ENCODE measurements at places on chromosomes 16 and 17.

GRCh38 chr16:35794896-35795295, 2335.5 kb downstream of the TP53TG3F start:
- DNase-seq, result no peak

DNA sequence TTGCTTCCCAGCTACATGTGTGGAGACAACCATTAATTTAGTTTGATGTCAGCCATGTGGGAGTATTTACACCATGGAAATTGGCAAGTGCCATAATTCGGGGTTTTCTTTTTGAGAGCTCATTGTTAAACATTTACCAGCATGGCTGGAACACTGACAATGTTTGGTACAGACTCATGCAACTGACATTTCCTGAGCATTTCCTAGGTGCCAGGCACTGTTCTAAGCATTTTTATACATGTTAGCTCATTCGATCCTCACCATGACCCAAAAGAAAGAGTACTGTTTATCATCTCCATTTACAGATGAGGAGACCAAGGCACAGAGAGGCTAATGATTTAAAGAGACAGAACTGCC, 86.9 kb downstream of the FOXL1 start:
- no peak for DNase-seq

GRCh38 chr17:29682987-29683386, 60.3 kb upstream of the CORO6 start:
- DNase-seq, result no peak

DNA sequence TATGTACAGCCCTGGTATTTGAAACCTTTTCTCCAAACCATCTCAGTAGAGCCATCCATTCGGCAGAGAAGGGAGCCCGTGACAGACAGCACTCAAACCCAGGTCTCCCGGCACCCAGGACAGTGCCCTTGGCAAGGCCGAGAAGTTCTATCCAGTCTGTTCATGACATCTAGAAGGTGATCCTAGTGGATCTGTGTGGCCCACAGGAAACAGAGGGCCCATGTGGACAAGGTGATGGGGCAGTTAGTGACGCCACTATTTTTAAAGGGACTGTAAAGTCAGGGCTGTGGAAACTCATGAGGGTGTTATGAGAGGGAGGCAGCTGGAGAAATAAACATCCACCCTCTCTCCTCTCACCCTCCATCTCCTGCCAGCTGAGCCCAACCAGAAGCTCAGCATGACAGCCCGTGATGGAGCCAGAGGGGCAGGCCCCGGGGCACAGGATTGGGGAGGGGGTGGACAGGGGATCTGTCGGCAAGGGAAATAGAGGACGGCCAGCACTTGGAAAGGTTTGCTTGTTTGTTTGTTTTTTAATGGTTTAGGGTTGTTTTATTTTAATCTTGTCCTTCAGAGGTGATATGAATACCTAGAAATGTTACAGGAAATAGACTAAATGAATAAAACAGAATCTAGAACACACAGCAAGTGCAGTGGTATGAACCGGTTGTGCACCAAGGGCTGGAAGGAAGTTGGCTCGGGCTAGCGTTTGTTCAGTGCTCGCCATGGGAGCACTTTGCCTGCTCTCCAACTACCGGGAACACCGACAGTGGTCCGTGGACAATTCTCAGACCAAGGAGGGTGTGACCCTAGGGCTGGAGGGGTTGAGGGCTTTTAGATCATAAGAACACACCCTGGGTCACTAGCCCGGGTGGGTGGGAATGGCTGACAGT, 17.1 kb downstream of the MYLK3 start:
- no peak for DNase-seq

- DNase-seq, result no peak
Measured at GRCh38 chr16:16045296-16045695, 95.9 kb downstream of the ABCC1 start.

DNA sequence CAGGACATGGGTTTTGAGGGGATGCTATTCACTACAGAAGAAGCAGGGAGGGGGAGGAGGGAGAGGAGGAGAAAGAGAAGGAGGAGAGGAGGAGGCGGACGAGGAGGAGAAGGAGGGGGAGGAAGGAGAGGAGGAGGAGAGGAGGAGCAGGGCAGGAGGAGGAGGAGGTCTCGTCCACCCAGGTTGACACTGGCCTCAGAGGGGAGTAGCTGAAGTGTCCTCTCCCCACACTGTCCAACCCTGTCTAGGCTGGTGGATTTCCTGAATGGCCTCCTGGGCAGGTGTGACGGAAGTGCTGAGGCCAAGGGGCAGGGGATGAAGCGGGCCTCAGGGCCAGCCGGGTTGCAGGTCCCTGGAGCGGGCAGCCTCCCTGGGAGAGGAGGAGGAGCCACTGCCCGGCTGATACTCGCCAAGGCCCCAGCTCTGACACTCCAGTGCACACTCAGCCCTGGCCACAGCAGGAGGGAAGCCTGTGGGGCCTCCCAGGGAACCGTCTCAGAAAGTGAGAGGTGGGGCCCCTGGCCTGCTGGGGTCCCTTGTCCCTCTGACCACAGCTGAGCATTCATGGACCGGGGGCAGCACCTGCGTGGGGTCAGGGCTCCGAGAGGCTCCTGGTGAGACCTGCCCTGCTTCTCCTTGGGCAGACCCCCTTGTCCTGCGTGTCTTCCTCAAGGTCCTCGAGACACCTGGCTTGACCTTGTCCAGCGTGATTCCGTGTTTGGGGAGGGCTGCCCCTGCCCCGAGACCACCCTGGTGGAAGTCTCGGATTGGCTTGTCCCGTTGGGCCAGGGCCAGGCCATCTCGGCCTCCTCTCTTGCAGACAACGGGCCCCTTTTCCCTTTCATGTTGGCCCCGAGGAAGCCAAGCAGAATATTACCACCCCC, 200.6 kb upstream of the CIBAR2 start:
- no peak for DNase-seq

DNA sequence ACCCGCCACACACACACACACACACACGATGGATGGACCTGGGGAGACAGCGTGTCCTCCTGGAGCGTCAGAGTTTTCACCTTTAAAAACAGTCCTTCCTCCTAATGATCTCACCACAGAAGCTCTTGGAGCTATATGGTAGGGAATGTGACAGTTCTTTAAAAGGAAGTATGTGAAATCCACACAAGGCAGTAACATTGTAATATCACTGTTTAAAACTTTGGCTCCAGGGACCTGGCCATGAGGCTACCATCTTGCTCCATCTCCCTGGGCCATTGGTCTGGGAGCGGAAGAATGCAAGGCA, 302.4 kb downstream of the SOX9 start:
- DNase-seq, result no peak

DNA sequence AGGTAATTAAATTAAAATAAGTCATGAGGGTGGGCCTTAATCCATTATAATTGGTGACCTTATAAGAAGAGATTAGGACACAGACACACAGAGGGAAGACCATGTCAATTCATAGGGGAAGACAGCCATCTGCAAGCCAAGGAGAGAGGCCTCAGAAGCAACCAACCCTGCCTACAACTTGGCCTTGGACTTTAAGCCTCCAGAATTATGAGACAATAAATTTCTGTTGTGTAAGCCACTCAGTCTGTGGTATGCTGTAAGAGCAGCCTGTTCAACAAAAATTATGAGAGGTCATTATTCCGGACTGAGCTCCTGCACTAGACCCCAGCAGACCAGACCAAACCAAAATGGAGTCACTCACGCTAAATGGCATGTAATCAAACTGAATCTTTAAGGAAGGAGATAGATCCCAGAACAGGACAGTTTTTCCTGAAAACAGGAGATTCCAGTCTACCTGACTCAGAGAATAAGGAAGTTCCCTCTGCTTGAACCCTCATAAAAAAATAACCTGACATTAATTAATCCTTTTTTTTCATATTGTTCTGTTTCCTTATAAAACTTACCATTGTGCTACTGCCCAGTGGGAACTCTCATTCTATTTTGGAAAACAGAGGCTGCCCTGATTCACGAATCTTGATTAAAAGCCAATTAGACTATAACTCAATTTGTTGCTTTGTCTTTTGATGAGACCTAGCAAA, 74.3 kb downstream of the DNAH3 start:
- no peak for DNase-seq

DNA sequence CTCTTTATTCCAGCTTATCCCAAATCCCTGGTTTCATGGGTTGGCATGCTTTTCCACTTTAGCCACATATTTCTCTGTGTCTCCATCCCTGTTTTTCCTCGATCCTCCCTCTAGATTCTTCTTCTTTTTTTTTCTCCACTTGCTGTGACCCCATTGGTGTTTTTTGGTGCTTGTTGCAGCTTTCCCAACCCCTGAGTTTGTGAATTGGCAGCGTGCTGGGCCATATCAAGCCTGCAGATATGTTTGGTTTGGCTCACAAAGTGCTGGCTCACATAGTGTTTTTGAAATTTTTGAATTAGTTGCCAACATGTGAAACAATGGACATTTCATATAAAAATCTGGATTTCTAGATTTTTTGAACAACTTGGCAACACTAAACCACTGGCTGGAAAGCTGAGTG, 8.8 kb downstream of the GPR139 start:
- no peak for DNase-seq

- DNase-seq, result no peak
Measured at GRCh38 chr17:44095647-44096496, 25.3 kb downstream of the G6PC3 start.

- DNase-seq, result no peak
Measured at GRCh38 chr17:46977348-46977747, 1.7 kb downstream of the RPRML start.

DNA sequence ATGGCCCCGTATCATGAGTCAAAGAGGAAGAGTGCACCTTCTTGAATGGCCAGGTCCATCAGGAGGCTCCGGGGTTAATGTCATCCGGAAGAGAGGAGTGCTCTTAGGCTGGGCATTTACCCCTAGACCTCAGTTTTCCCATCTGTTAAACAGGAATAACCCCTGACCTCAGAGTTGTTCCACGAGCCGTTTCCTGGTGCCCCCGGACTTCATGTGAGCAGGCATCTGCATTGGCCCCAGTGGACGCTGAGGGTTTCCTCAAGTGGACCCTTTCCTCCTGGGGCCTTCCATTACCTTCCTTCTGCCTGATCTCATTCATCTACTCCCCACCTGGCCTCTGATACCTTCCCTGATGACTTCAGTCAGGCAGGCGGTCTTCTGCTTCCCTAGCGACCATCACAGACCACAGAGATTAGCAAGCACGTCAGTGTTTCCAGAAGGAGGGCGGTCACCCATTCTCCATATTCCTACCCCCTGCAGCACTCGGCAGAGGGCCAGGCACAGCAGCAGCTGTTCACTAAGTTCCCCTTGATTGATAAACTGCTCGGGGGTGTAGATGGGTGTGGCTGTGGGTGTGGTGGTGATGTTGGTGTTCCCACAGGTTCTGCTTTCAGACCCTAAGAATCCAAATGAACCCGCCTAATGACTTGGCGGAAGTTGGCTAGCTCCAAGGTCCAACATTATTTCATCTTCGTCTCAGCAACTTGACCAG, 346.6 kb upstream of the TNRC6C start:
- DNase-seq, result no peak

DNA sequence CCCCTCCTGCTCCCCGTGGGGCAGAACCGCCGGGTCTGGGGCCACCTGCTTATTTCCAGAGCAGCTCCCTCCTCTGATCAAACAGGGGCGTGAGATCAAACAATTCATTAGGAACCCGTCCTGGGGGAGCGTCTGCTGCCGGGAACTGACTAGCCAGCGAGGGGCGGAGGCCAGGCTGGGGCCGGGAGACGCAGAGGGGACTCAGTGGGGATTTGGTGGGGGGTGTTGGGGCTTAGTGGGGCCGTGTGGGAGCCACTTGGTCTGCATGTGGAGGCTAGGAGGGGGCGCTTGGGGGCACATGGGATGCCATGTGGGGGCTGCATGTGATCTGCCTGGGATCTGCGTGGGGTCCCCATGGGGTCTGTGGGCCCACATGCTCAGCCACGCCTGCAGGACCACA, 20.5 kb upstream of the CACNA1H start:
- no peak for DNase-seq

DNA sequence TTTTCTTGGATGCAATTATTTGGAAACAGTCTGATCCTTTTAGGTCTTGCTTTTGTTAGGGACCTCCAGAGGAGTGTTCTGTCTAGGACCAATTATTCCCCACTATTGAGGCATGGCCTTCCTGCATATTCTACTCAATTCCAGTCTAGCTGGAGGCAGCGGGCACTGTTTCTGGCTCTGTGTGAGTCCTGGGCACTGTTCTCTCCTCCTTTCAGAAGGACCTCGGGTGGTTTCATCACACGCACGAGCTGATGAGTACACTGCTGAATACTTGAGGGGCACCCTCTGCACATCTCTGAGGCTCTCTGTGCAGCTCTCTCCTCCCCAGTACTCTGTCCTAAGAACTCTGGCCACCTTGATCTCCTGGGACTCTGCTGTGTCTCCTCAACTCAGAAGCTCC, 30.7 kb downstream of the DYNLL2 start:
- DNase-seq, result no peak

DNA sequence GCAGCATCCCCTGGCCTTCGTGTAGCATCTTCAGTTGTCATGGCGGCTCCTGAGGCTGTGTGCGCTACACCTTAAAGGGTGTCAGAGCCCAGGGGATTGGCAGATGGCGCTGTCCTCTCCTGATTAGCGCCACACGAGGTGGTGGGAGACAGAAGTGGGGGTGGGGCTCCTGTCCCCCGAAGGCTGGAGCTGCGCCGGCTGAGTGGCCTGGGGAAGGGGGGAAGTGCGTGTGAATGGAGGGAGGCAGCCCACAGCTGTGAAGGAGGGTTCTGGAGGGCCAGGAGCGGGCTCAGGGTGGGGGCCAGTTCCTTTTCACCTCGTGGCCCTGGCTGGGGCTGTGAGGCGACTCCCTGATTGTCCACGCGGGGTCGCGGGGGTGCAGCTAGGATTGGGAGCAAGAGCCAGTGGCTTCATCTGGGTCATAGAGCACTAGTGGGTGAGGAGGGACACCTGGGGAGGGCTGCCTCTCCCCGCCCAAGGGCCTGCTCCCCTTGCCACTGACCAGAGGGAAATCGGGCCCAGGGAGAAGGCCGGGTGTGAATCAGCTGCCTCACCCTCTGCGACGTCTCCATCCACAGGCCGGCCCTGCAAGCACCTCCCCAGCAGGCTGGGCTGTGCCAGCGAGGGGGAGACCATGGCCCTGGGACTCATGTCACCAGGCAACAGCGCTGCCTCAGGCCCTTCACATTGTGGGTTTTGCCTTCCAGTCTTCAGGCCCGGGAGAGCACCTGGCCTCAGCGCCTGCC, 14.1 kb downstream of the BAHCC1 start:
- DNase-seq, result no peak

DNA sequence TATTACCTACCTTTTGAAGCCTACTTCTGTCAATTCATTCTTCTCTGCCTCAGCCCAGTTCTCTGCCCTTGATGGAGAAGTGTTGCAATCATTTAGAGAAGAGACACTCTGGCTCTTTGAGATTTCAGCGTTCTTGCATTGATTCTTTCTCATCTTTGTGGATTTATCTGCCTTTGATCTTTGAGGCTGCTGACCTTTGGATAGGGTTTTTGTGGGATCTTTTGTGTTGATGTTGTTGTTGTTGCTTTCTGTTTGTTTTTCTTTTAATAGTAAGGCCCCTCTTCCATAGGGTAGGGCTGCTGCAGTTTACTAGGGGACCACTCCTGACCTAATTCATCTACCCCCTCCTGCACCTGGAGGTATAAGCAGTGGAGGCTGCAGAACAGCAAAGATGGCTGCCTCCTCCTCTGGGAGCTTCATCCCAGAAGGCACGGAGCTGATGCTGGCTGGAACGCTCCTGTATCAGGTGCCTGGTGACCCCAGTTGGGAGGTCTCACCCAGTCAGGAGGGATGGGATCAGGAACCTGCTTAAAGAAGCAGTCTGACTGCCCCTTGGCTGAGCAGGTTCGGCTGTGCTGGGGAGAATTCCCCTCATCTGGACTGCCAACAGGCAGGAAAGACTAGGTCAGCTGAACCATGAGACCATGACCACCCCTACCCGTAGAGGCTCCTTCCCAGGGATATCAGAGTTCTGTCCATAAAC, 28.0 kb downstream of the NFATC3 start:
- DNase-seq, result no peak

- DNase-seq, result no peak
Measured at GRCh38 chr17:9032151-9032550, 10.8 kb downstream of the NTN1 start.

Data from CD4-positive, alpha-beta T cell treated with Interleukin-2 at 100 ng/mL for 4 hours (primary cell).